GM12864 (cell line): ENCODE measurements at places on chromosomes 5 and 9.

DNA sequence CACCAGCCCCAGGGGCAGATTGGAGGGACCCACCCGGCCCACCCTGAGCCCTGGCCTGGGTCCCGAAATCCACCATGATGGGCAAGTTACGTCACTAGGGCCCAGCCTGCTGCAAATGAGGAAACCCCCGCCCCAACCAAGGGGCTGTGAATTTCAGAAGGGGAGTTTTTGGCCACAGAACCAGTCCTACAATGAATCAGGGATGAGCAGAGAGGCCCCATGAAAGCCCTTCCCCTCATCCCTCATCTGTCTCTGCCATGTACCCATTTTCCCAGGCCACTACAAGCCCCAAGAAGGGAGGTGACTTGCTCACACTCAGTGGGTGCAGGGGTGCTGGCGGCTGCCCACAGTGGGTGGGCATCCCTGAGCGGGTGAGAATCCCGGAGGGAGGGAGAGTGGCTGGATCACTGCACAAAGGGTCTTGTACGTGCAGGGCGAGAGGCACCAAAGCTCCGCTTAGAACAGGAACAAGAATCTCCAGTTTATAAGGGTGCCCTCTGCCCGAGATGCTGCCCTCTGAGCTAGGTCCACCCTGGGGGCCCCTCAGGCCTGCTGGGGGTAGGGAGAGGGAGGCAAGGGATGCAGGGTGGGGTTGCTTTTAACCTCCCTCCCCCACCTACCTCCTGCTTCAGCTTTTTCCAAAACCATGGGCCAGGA lies 10.4 kb upstream of the TCF7 start:
- DNase-seq: no peak

DNA sequence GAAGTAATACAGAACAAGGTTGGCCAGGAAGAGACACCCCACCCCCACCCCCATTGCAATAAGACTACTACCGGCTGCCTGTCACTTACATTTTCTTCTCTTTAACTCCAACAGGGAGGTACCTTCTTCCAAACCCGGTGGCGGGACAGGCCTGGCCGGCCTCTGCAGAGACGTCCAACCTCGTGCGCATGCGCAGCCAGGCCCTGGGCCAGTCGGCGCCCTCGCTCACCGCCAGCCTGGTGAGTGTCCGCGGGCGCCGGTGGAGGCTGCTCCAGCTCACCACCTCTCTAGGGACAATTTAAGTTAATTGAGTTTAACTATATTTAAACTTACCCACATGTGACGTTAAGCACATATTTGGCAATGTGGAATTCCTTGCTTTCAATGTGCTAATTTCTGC lies 192.4 kb downstream of the MAST4 start:
- no peak for DNase-seq

DNA sequence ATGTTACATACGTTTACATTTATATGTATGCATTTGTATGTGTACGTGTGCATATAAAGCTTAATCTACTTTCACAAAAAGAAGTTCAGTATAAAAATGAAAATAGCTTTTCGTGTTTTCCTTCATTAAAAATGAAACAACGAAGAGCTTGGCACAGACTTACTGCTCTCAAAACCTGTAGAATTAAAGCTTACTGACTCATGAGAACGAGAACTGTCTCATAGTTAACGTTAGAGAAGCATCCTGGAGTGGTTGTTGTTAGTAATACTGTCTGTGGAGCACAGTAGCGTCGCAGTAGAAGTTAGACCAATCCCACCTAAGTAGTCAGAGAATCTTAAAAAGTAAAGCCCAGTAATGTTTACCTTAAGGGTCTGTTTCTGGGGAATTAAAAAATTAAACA lies 1.3 kb downstream of the MAT2B start:
- DNase-seq: no peak

- no peak for DNase-seq
Measured at GRCh38 chr5:120527251-120527650, 63.2 kb downstream of the PRR16 start.

- no peak for DNase-seq
Measured at GRCh38 chr9:22100626-22101025, 91.5 kb upstream of the CDKN2B start.

DNA sequence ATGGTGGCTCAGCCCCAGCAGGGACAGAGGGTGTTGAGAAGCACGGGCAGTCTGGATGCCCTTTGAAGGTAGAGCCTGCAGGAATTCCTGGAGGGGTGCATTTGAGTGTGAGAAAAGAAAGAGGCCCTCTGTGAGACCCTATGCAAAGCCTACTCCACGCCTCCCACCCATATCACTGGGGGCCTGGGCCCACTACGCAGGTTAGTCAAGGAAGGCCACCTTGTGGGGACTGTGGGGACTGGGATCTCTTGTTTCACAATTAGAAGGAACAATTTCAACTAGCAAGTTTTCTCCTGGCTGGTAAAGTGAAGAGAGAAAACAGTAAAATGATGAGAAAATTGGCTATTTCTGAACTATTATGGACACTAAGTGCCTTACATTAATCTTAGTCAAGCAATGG lies 486.2 kb upstream of the DAP start:
- DNase-seq: no peak
